ENCODE measurements at places on chromosomes 1 and 21.

DNA sequence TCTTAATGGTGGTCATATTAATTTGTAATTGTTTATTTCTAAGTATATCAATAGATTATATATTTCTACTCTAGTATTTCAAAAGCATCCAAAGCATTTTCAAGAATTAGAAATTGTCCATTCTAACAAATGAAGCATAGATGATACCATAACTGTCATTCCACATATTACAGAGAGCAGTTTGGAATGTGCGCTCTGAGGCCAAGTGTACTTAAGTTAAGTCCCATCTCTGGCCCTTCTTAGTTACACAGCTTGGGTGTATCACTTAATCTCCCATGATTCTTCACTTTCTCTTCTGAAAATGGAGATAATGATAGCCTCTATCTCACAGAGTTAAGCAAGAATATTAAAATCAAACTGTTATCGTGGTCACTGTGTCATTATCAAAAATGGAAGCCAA is 281.1 kb downstream of the MRPL39 start:
- no peak for DNase-seq

GRCh38 chr1:248229360-248229908 is 1.8 kb upstream of the OR2M4 start:
- no peak for DNase-seq

DNA sequence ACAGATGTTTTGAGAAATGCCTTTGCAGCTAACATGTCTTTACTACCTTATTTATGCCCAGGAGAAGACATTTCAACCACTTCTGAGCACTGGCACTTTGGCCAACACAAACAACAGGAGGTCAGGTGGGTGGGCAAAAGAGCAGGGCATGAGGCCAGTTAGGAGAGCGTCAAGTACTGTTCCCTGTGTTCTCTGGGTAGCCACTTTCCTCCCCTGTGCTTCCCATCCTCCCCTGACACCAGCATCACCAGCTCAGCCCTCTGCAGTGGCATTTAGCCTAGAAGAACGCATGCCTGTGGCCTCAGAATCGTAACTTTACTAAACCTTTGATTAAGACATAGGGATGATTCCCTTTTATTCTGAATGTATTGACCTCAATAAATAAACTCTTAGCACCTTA is 18.3 kb downstream of the BTG2 start:
- DNase-seq, result no peak

DNA sequence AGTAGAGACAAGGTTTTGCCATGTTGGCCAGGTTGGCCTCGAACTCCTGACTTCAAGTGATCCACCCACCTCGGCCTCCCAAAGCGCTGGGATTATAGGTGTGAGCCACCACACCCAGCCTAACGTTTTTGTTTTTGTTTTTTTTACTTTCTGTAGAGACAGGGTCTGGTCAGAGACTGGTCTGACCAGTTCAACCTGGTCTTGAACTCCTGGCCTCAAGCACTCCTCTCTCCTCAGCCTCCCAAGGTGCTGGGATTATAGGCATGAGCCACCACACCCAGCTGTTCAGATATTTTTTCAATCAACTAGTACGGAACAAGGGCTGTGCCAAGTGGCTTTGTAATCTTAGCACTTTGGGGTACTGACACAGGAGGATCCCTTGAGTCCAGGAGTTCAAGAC is 209.5 kb downstream of the RERE start:
- no peak for DNase-seq

GRCh38 chr1:205451202-205451601 is 4.6 kb downstream of the BLACAT1 start:
- DNase-seq, result no peak

DNA sequence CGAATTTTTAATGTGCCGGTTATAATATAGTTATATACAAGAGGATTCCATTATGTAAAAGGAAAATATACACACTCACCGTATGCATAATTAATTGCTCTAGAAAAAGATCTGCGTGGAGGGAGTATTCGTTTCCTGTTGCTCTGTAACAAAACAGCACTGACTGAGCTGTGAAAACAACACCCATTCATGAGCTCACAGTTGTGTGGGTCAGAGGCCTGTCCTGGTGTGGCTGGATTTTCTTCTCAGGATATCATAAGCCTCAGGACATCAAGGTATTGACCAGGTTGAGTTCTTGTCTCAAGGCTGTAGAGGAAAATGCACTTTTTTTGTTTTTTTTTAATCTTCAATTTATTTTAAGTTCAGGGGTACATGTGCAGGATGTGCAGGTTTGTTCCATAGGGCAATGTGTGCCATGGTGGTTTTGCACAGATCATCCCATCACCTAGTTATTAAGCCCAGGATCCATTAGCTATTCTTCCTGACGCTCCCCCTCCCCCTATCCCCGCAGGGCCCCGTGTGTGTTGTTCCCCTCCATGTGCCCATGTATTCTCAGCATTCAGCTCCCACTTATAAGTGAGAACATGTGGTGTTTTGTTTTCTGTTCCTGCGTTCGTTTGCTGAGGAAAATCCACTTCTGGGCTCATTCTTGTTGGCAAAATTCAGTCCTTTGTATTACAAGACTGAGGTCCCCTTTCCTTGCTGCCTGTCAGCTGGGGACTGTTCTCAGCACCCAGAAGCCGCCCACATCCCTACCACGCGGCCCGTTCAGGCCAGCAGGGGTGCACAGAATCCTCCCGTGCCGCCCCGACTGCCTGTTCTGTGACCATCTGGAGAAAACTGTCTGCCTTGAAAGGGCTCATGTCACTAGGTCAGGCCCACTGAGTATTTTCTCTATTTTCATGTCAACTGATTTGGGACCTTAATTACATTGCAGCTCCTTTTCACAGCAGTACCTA is 87.4 kb upstream of the ERRFI1 start:
- no peak for DNase-seq

DNA sequence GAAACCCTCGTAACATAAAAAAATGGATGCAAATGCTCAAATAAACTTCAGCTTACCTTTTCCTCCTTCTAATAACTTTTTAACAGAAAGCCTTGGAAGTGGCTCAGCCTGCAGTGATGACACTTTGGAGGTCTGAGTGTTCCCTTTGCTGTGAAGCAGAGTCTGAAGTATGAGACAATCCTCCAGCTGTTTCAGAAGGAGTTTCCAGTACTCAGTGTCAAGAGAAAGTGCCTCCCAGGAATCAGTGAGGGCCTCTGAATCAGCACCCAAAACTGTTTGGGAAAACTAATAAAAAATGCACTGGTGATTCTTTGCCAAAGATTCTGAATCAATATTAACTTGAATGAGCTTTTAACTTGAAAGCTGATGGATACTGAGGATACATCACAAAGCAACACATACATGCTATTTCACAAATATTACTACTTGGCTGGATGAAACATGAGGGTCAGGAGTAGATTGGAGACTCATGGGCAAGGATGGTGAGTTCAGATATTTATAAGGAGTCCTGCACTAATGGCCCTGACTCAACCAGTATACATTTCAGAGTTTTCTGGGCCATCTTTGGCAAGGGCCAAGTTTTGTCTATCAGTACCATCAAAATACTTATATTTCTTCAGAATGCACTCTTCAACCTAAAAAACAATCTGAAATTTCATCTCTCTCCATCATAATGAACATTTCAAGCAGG is 77.0 kb downstream of the IARS2 start:
- no peak for DNase-seq

GRCh38 chr1:57440096-57440495 is 16.2 kb upstream of the DAB1 start:
- DNase-seq, result no peak

DNA sequence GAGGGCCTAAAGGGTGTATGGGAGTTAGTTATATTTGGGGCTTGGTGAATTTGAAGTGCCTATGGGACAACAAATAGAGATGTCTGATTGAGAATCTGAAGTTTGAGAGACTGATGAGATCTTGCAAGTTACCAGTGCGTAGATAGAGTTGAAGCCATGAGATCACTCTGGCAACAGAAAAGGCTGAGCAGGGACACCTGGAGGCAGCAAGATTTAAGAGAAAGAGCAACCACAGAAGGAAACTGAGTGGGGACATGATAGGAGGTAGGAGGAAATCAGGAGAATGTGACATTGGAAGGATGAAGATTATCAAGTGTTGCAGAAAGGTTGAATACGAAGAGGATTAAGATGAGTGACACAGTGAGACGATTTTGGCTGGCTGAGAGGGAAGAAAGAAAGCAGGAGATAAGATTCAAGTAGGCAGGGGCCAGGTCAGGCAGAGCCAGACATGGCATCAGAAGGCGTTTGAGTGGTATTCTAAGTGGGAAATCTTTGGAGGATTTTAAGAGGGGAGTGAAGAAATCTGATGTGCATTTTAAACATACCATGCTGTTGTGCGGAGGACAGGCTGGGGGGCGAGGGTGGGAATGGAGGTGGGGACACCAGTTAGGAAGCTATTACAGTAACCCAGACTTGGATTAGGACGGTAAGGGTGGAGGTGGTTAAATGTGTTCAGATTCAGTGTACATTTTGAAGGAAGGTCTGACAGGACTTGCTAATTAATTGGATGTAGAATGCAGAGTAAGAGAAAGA is 3.0 kb upstream of the MPL start:
- DNase-seq, result no peak

GRCh38 chr1:58006421-58007046 is 540.0 kb downstream of the OMA1 start:
- DNase-seq, result no peak

DNA sequence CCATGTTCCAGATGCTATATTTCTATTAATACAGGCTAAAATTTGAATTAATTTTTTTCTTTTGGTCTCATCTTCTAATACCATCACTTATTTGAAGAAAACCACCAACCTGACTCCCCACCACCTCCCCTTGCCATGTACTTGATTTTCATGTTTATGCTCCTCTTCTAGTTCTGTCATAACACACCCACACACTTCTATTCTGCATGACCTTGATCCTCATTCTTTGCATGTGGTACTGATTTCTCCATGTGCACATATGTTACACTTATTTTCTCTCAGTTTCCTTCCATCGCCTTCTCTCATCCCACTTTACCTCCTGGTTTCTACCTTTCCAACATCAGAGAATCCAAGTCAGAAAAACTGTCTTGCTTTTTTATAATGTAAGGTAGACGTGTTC is 78.9 kb upstream of the ARID1A start:
- DNase-seq, result no peak

DNA sequence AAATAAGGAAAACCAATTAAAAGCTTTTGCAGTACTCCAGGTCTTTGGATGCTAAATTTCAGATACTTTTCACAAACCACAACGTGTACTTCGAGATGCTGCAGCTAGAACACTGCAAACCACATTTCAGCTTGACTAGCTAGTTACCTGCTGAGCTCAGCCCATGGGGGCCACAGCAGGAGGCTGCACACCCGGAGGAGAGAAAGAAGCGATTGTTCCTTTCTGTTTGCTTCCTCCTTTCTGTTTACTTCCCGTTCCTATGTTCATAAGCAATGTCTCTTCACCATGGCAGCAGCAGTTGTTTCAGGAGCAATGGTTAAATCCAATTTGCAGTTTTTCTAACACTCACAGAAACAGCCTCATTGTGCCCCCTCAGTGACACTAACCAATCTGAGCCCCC is 225.6 kb upstream of the FGGY start:
- no peak for DNase-seq

- DNase-seq, result no peak
These were observed 2.2 kb downstream of the PADI4 start for GRCh38 chr1:17310068-17310640.

DNA sequence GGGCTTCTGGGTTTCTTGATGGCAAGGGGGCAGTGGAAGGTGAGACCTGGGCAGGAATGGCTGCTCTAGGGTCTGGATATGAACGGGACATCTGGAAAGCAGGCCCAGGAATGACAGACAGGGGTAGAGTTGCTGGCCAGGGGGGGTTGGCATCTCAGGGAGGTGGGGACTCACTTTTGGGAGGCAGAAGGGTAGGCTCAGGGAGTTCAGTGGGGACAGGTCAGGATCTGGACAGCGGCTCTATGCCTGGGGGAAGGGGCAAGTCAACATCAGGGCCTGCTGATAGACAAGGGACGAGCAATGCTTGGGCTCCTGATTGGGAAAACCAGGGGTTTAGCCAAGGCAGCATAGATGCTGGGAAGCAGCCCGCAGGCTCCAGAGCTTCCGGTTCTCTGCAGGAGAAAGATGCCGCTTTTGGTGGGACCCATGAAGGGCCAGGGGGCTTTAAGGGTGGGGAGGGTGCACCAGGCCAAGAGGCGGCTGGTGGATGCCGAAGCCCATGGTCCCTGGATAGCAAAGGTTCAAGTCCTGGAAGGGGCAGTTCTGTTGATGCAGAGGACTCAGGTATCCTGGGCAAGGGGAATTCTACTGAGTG is 21.9 kb downstream of the IGFN1 start:
- DNase-seq, result no peak

DNA sequence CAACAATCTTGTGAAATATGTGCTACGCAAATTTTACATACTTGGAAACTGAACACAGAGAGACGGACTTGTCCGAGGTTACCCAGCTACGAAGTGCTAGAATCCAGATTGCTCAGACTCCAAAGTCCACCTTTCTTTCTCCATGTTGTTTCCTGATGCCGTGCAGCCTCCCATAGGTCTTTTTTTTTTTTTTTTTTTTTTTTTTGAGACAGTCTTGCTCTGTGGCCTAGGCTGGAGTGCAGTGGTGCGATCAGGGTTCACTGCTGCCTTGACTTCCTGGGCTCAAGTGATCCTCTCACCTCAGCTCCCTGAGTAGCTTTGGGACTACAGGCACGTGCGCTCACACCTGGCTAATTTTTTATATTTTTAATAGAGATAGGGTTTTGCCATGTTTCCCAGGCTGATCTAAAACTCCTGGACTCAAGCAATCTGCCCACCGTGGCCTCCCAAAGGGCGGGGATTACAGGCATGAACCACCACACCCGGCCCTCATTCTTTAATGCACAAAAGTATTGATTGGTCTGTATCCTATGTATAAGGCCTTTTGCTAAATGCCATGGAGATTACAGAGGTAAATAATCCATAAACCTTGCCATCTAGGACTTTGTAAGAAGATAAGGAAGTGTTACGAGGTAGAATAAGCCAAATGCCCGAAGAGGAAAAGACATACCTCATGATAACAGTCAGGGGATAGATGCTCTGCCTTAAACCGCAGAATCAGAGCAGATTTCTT is 92.8 kb downstream of the C1orf21 start:
- DNase-seq, result no peak

GRCh38 chr1:41645062-41645461 is 160.6 kb upstream of the EDN2 start:
- DNase-seq, result no peak

DNA sequence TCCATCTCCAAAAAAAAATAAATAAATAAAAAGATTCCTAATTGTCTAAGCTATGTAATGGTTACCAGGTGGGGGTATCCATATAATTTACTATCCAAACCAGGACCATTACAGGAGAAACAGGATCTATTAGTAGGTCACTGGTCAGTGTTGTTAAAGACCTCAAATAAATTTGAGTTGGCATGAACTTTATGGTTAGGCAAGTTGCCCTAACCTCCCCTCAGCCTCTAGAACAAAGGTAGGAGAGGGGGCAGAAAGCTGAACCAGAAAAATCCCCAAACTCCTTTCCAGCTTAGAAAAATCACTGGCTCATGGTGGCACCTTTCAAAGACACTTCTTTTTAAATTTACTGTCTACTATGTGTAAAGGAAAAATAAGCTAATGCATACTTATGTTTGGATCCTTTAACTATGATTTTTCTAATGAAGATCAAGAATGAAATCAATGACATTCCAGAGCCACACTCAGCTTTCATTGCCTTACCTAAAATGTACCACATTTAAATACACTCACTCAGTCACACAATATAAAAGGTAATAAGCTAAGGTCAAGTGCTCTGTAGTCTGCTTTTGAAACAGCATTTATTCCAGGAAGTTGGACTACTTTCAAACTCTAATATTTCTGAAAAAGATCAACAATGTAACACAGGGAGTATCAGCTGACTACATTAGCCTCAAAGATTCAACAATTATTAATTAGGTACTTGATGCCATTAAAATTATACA is 13.8 kb downstream of the EIF4G3 start:
- DNase-seq, result no peak

GRCh38 chr1:231553320-231553719 is 24.9 kb downstream of the TSNAX start:
- no peak for DNase-seq

- DNase-seq, result no peak
These were observed 709 bp downstream of the GART start for GRCh38 chr21:33541105-33541711.
